ENCODE measurements at places on chromosomes 2 and 18.

GRCh38 chr2:121196132-121196848 lies 88.7 kb downstream of the TFCP2L1 start:
- no peaks in the 10 kb centered on the region for H3K36me3 ChIP-seq
- no peaks in the 10 kb centered on the region for H3K27me3 ChIP-seq
- no peak for DNase-seq
- H3K4me3 ChIP-seq: no peak overlapping the region
- no peak overlapping the region for H3K27ac ChIP-seq

GRCh38 chr2:75284345-75284744 lies 85.0 kb upstream of the TACR1 start:
- no peaks in the 10 kb centered on the region for H3K4me1 ChIP-seq
- no peaks in the 10 kb centered on the region for H3K27me3 ChIP-seq
- DNase-seq: no peak
- no peak overlapping the region for H3K27ac ChIP-seq
- H3K36me3 ChIP-seq: no peaks in the 10 kb centered on the region

GRCh38 chr2:27051902-27052645 lies 606 bp downstream of the AGBL5 start:
- DNase-seq: no peak
- peaks cover 8% of the 10 kb centered on the region for H3K4me1 ChIP-seq
- peak overlapping the region; percentile 99 for H3K4me3 ChIP-seq
- H3K36me3 ChIP-seq: peaks cover 25% of the 10 kb centered on the region

DNA sequence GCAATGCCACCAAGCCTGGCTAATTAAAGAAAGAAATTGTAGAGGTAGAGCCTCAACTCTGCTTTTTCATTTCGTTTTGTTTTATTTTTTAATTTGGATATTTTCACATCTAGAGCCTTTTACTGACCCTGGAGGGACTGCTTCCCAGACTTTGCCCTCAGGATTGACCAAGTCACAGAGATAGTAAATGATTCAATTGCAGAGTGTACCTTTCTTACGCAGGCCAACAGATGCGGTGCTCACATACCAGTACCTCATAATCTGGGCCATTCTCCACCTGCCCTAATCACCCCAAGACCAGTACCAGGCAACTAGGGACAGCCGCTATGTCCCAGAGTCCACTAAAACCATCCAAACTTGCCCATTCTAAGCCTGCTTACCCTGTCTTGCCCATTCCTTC lies 110.8 kb downstream of the DDX1 start:
- H3K4me1 ChIP-seq: no peaks in the 10 kb centered on the region
- no peak overlapping the region for H3K27ac ChIP-seq
- H3K36me3 ChIP-seq: no peaks in the 10 kb centered on the region
- no peaks in the 10 kb centered on the region for H3K27me3 ChIP-seq
- no peak for DNase-seq
- no peak overlapping the region for H3K4me3 ChIP-seq

DNA sequence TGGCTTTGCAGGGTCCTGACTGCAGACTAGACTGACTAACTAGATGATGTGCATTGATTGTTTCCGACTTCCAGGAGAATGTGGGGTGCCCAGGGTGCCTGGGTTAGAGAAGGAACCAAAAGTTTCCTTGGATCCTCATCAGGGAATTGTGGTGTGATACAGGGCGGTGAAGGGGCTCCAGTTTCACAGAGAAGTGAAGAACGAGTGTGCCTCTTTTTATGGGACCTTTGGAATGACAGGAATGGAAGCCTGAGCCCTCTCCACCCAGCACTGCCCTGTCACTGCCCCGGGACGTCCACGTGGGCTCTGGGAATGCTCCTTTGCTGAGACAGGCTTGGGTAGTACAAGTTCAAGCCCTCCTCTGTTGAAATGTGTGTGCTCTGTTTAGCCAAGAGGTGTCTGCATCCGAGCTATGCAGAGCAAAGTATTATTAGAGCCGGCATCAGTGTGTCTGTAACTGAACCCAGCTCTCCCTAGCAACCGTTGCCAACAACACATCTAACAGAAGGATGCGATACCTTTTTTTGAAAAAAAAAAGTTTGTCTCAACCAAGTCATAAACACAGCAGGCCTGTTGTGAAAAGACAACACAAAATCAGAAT lies 183.6 kb downstream of the SMAD7 start:
- no peak for DNase-seq
- no peaks in the 10 kb centered on the region for H3K36me3 ChIP-seq
- no peaks in the 10 kb centered on the region for H3K27me3 ChIP-seq
- no peaks in the 10 kb centered on the region for H3K4me1 ChIP-seq

DNA sequence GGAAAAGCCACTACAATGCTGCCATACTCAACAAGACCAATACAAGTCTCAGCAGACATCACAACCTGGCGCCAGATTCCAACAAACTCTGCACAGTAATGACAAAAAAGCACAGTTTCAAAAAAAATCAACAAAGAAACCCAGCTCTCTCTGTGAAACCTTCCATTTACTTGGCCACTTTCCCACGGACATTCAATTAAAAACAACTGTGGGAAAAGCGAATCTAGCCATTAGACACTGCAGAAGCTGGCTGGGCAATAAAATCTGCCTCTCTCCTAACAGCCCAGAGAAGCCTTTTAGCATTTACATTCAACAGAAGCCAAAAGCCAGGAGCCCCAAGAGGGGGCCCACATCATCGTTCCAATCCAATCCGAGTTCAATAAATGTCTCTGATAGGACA lies 128.9 kb downstream of the HDAC4 start:
- no peaks in the 10 kb centered on the region for H3K27me3 ChIP-seq

GRCh38 chr2:226045080-226045479 lies 645.6 kb downstream of the NYAP2 start:
- no peak overlapping the region for H3K27ac ChIP-seq
- H3K27me3 ChIP-seq: no peaks in the 10 kb centered on the region
- no peaks in the 10 kb centered on the region for H3K4me1 ChIP-seq
- H3K4me3 ChIP-seq: no peak overlapping the region

DNA sequence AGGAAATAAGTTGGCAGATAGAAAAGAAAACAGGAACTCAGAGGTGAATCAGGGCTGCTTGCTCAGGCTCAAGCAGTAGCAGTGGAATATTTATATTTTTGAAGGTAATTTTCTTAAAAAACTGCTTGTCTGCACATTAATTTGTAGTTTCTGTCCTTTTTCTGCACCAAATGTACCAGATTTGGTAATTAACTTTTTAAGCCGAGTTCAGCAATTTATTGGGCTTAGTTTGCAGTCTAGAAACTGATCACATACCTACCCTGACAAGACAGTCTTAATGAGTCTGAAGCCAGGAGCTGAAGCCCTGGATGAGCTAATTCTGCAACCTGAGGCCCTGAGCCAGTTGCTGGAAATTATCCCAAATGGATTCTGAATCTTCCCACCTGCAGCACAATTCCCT lies 647.0 kb downstream of the TDRD15 start:
- H3K4me3 ChIP-seq: no peak overlapping the region
- no peaks in the 10 kb centered on the region for H3K4me1 ChIP-seq
- H3K36me3 ChIP-seq: no peaks in the 10 kb centered on the region
- DNase-seq: no peak

- no peaks in the 10 kb centered on the region for H3K4me1 ChIP-seq
- H3K27ac ChIP-seq: no peak overlapping the region
- no peaks in the 10 kb centered on the region for H3K36me3 ChIP-seq
- H3K27me3 ChIP-seq: no peaks in the 10 kb centered on the region
- DNase-seq: no peak
Observed at GRCh38 chr18:76252880-76253279, 242.2 kb downstream of the ZNF516 start.

- H3K4me1 ChIP-seq: no peaks in the 10 kb centered on the region
- no peak overlapping the region for H3K27ac ChIP-seq
- no peaks in the 10 kb centered on the region for H3K36me3 ChIP-seq
- no peaks in the 10 kb centered on the region for H3K27me3 ChIP-seq
- no peak for DNase-seq
- H3K4me3 ChIP-seq: no peak overlapping the region
Observed at GRCh38 chr2:72367530-72368225, 220.0 kb upstream of the CYP26B1 start.
